ENCODE measurements at places on chromosomes 1 and 21.
A peak's percentile ranks its signal among the peaks of the same experiment; 100 is the strongest.

DNA sequence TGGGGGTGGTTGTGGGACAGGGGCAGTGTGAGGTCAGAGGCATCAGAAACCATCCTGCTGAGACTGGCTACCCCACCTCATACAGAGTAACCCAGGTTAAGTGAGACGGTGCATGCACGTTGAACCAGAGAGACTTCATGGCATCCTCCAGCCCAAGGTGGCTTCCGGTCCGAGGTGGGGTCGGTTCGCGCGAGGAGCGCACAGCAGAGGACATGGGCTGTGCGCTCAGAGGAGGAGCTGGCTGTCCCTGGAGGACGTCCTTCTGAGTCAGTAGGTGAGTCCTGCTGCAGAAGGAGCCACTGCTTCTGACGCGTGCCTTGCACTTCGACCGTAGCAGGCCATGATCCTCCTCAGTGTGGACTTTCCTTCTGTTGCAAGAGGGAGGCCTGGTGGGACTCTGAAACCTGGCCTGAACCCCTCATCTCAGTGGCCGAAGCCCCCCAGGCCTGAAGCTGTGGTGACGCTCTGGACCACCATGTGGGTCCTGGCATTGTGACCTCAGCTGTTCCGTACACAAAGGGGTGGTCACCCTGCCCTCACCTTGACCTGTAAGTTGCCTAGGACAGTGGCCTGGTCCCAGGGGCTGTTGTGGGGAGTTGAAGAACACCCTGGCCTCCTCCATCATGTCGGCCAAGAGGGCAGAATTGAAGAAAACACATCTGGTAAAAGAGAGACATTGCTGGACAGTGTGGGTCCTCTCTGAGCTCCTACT lies at the start of gene TEX35:
TEX35 (plus strand) TSS at position 544 of the 712 bp plus-strand sequence; CDS start at position 624, 80 bp downstream.
- H3K27ac ChIP-seq = no peak within 1 kb of the TSS
- H3K4me1 ChIP-seq = no peaks in the 10 kb centered on the region
- H3K36me3 ChIP-seq = no peaks in the 10 kb centered on the region
- no peak for DNase-seq
- H3K4me3 ChIP-seq = no peak within 1 kb of the TSS

GRCh38 chr1:115506518-115506917 lies 135.3 kb upstream of the VANGL1 start:
- no peak overlapping the region for H3K4me3 ChIP-seq
- no peak overlapping the region for H3K27ac ChIP-seq
- DNase-seq = no peak
- no peaks in the 10 kb centered on the region for H3K4me1 ChIP-seq

- no peaks in the 10 kb centered on the region for H3K27me3 ChIP-seq
- peaks cover 17% of the 10 kb centered on the region for H3K36me3 ChIP-seq
- no peak overlapping the region for H3K4me3 ChIP-seq
- H3K4me1 ChIP-seq = no peaks in the 10 kb centered on the region
Measured at GRCh38 chr1:10101929-10102328, 69.2 kb downstream of the UBE4B start.

- no peaks in the 10 kb centered on the region for H3K27me3 ChIP-seq
- H3K4me3 ChIP-seq = no peak overlapping the region
Measured at GRCh38 chr21:33390479-33390878, 12.7 kb upstream of the IFNGR2 start.

DNA sequence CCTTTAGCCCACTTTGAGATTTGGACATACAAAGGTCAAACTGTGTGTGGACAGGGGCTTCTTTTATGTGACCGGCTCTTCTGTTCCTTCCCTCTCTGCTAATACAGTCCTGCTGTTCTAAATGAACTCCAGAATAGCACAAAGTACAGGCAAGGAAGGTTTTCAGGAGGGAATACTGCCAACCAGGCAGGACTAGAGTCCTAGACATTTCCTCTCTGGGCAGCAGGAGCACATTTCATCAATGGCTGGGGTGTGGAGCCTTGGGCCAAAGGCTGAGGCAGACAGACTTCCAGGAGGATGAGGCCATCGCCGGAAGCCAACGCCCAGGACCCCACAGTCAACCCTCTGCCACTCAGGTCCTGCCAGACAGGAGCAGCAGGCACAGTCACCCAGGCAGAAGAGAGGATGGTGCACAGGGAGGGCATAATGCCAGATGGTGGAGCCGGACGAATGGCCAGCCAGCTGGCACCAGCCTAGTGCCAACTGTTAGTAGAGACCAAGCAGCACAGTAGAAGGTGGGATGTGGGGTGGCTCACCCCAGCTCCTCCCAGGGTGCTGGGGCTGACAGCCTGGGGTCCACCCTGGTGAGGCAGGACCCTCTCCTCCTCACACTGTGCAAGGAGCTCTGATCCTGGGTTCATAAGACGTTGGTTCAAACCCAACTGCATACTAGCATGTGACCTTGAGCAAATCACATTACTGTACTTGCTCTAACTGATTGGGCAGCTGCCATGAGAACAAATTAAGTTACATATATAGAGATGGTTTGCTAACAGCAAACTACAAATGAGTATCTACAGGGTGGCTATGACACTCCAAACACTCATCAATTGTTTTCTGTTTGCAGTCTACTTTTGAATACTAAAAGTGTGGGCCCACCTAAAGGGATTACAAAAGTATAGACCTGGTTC lies 410.7 kb downstream of the SIPA1L2 start:
- H3K4me3 ChIP-seq = no peak overlapping the region
- H3K27ac ChIP-seq = no peak overlapping the region
- H3K36me3 ChIP-seq = no peaks in the 10 kb centered on the region

- no peaks in the 10 kb centered on the region for H3K36me3 ChIP-seq
- H3K27ac ChIP-seq = no peak overlapping the region
- no peak overlapping the region for H3K4me3 ChIP-seq
- no peak for DNase-seq
- H3K27me3 ChIP-seq = no peaks in the 10 kb centered on the region
Measured at GRCh38 chr1:191279266-191279800, 801.7 kb upstream of the BRINP3 start.

- no peaks in the 10 kb centered on the region for H3K36me3 ChIP-seq
- H3K4me1 ChIP-seq = no peaks in the 10 kb centered on the region
- no peak for DNase-seq
- no peak overlapping the region for H3K4me3 ChIP-seq
Measured at GRCh38 chr21:45169682-45170081, 95.3 kb downstream of the ADARB1 start.

- H3K27ac ChIP-seq = no peak overlapping the region
- DNase-seq = peak; percentile 9
- H3K4me3 ChIP-seq = no peak overlapping the region
- peaks cover 4% of the 10 kb centered on the region for H3K36me3 ChIP-seq
- H3K27me3 ChIP-seq = no peaks in the 10 kb centered on the region
- no peaks in the 10 kb centered on the region for H3K4me1 ChIP-seq
Measured at GRCh38 chr1:21099034-21099868, 77.4 kb downstream of the EIF4G3 start.

- no peak for DNase-seq
- peak overlapping the region; percentile 84 for H3K27ac ChIP-seq
- no peak overlapping the region for H3K4me3 ChIP-seq
- peaks cover 30% of the 10 kb centered on the region for H3K4me1 ChIP-seq
Measured at GRCh38 chr21:46189959-46190490, 5.8 kb upstream of the SPATC1L start.

- H3K4me3 ChIP-seq = no peak overlapping the region
- H3K27me3 ChIP-seq = no peaks in the 10 kb centered on the region
- no peak for DNase-seq
- H3K36me3 ChIP-seq = no peaks in the 10 kb centered on the region
- no peak overlapping the region for H3K27ac ChIP-seq
- H3K4me1 ChIP-seq = no peaks in the 10 kb centered on the region
Measured at GRCh38 chr1:231842441-231842840, 215.9 kb downstream of the DISC1 start.

GRCh38 chr1:41380195-41380594 lies 19.0 kb downstream of the FOXO6 start:
- DNase-seq = no peak
- H3K27ac ChIP-seq = no peak overlapping the region
- peaks cover 2% of the 10 kb centered on the region for H3K36me3 ChIP-seq
- peaks cover 18% of the 10 kb centered on the region for H3K27me3 ChIP-seq
- no peak overlapping the region for H3K4me3 ChIP-seq

GRCh38 chr1:66925558-66925910 lies 744 bp downstream of the MIER1 start:
- H3K27me3 ChIP-seq = no peaks in the 10 kb centered on the region
- H3K36me3 ChIP-seq = no peaks in the 10 kb centered on the region
- H3K4me1 ChIP-seq = peaks cover 4% of the 10 kb centered on the region
- DNase-seq = no peak
- peak overlapping the region; percentile 81 for H3K27ac ChIP-seq
- peak overlapping the region; percentile 79 for H3K4me3 ChIP-seq

GRCh38 chr1:181612100-181612499 lies 128.8 kb downstream of the CACNA1E start:
- no peaks in the 10 kb centered on the region for H3K36me3 ChIP-seq
- no peak for DNase-seq
- no peaks in the 10 kb centered on the region for H3K27me3 ChIP-seq
- no peak overlapping the region for H3K27ac ChIP-seq
- no peak overlapping the region for H3K4me3 ChIP-seq
- H3K4me1 ChIP-seq = no peaks in the 10 kb centered on the region

- H3K4me1 ChIP-seq = peaks cover 27% of the 10 kb centered on the region
- H3K4me3 ChIP-seq = no peak overlapping the region
- H3K27me3 ChIP-seq = no peaks in the 10 kb centered on the region
- peak overlapping the region; percentile 96 for H3K27ac ChIP-seq
- H3K36me3 ChIP-seq = no peaks in the 10 kb centered on the region
Measured at GRCh38 chr21:45011911-45012661, 62.3 kb upstream of the ADARB1 start.

GRCh38 chr1:229843627-229844238 lies 217.7 kb downstream of the URB2 start:
- H3K27me3 ChIP-seq = no peaks in the 10 kb centered on the region
- no peak overlapping the region for H3K4me3 ChIP-seq
- no peak overlapping the region for H3K27ac ChIP-seq

DNA sequence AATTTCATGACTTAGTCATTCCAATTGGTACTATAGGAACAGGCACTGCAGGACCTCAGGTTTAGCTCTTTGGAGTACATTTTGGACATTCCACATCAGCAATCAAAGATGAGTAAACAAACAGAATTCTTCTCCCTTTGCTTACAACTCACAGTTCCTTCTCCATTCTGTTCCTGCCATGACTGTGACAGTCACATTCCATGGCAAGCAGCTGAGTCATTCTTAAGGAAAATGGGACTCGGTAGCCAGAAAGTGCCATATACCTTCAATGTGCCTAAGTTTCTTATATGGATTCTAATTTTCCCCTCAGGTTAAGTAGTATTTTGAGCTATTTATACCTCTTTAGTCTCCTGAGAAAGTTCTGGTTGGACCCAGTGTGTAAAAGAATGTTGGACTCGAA lies 25.6 kb downstream of the CRCT1 start:
- DNase-seq = peak; percentile 36
- H3K27me3 ChIP-seq = no peaks in the 10 kb centered on the region
- no peak overlapping the region for H3K27ac ChIP-seq
- no peaks in the 10 kb centered on the region for H3K36me3 ChIP-seq

- no peak overlapping the region for H3K4me3 ChIP-seq
- H3K27ac ChIP-seq = no peak overlapping the region
- peaks cover 10% of the 10 kb centered on the region for H3K4me1 ChIP-seq
- no peak for DNase-seq
Measured at GRCh38 chr1:10519016-10519417, 44.3 kb downstream of the PEX14 start.

GRCh38 chr21:34109075-34109474 lies 35.7 kb downstream of the MRPS6 start:
- H3K27me3 ChIP-seq = no peaks in the 10 kb centered on the region
- peaks cover 3% of the 10 kb centered on the region for H3K4me1 ChIP-seq
- H3K36me3 ChIP-seq = peaks cover 2% of the 10 kb centered on the region
- no peak overlapping the region for H3K27ac ChIP-seq
- no peak overlapping the region for H3K4me3 ChIP-seq

DNA sequence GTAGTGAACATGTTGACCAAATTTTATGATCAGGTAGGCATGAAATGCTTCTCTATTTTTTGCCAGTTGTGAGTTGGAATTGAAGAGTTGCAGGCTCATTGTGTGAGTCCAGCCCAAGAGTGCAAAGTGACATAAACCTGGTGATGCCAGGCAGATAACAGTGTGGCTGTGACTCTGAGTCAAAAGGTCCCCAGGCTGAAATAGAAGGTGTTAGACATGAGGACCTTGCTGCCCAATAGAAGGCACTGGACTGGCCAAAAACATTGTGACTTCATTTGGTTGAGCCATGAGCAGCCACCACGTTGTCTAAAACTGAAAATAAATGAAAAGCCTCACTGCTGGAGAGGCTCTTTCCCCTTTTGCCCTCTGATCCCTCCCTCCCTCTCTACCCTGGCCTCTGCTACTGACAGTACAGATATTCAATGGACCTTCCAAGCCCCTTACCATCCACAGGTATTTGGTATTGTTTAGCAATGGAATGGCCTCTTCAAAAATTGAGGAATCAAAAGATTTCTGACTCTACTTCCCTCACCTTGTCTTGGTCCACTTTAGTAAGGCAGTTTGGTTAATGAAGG lies 67.8 kb upstream of the ABCD3 start:
- H3K27ac ChIP-seq = no peak overlapping the region
- no peak overlapping the region for H3K4me3 ChIP-seq
- H3K4me1 ChIP-seq = peaks cover 4% of the 10 kb centered on the region
- no peak for DNase-seq
- no peaks in the 10 kb centered on the region for H3K36me3 ChIP-seq

- no peaks in the 10 kb centered on the region for H3K36me3 ChIP-seq
- H3K4me1 ChIP-seq = no peaks in the 10 kb centered on the region
- no peaks in the 10 kb centered on the region for H3K27me3 ChIP-seq
- DNase-seq = no peak
- H3K27ac ChIP-seq = no peak overlapping the region
Measured at GRCh38 chr1:224816062-224816461, 113.4 kb upstream of the DNAH14 start.

DNA sequence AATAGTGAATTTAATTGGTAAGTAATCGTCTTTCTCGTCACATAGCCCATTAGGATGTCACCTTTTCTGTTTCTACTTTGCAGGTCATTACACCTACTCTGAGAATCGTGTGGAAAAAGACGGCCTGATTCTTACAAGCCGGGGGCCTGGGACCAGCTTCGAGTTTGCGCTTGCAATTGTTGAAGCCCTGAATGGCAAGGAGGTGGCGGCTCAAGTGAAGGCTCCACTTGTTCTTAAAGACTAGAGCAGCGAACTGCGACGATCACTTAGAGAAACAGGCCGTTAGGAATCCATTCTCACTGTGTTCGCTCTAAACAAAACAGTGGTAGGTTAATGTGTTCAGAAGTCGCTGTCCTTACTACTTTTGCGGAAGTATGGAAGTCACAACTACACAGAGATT lies 23.3 kb downstream of the PARK7 start:
- no peak overlapping the region for H3K27ac ChIP-seq
- H3K36me3 ChIP-seq = peaks cover 45% of the 10 kb centered on the region
- no peaks in the 10 kb centered on the region for H3K27me3 ChIP-seq
- H3K4me1 ChIP-seq = peaks cover 15% of the 10 kb centered on the region
- DNase-seq = no peak
- H3K4me3 ChIP-seq = no peak overlapping the region

DNA sequence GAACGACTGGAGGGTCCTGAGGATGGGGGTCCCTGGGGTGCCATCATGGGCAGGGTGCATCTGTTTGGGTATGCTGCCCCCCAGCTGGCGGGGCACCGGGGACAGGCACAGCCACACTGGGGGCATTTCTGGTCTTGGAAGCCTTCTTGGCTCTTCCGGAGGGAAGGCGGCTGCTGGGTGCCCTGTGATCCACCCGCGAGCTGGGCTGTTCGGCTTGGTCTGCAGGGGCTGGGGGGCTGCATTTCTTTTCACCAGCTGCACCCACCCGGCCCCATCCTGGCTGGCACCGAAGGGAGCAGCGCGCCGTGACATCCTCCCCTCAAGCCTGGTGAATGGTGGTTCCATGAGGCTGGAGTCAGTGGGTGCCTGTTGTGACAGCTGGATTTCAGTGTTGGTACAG lies 12.2 kb downstream of the FAAP20 start:
- H3K36me3 ChIP-seq = peaks cover 83% of the 10 kb centered on the region
- no peaks in the 10 kb centered on the region for H3K27me3 ChIP-seq
- no peak overlapping the region for H3K27ac ChIP-seq
- no peaks in the 10 kb centered on the region for H3K4me1 ChIP-seq
- DNase-seq = no peak

All from trophoblast cell (in vitro differentiated cells and primary cell).